ENCODE measurements at places on chromosomes 3 and 15.
A peak's percentile ranks its signal among the peaks of the same experiment; 100 is the strongest.

- no peak for DNase-seq
Measured at GRCh38 chr3:169062501-169062900, 601.0 kb downstream of the MECOM start.

DNA sequence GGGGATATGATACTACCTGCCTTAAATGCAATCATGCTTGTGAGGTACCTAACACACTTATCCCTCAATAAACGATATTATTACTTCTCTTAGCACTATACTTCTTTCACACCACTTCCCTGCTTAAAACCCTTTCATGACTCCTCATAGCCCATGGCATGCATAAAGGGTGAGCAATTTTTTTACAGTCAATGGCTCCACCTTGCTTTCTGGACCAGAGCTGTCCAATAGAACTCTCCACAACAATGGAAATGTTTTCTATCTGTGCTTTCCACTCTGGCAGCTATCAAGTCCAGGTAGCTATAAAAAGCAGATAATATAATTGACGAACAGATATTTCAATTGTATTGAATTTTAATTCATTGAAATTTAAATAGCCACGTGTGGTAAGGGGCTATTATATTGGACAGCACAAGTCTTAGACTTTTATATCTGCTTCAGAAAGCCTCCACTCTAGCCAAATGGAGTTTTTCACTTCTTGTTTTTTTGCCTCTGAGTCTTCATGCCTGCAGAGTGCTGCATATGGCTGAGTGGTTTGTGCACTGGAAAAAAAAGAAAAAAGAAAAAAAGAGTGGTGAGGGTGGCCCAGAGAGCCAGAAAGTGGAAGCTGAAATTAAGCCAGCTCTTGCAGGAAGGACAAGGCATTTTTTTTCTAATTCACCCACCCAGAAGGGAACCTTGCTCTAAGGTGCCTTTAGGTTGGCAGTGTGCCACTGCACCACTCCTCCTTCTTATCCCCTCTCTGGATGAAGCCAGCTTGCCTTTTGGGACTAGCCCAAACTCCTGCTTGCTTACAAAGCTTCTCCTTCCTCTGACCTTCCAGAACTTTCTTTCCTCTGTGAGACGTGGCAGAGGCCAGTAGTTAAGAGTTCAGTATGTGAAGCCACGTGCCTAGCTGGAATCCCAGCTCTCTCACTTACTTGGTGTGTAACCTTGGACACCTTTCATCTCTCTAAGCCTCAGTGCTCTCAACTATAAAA, 239.0 kb upstream of the LRTM1 start:
- no peak for DNase-seq

DNA sequence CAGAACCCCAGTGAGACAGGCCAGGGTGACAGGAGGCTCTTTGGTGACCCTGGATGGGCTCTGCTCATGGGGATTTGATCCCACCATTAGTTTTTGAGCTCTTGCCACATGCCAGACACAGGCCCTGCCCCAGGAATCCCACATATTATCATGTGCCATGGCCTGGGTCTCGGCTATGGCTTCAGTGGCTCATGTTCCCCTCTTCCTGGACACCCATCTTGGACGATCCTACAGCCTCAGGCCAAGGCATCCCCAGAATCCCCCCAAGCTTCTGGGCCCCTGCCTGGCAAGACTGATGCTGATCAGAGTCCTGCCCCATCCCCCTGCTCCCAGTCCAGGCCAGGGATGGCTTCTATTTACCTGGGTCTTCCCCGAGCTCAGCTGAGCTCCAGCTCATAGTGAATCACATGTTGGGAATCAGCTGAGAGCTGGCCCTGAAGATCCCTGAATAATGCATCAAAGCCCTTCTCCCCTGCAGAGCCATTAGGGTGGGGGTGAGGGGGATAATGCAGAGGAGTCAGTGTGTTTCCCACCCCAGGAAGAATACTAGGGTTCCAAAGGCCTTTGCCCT, 50.9 kb upstream of the CHRNB4 start:
- no peak for DNase-seq

DNA sequence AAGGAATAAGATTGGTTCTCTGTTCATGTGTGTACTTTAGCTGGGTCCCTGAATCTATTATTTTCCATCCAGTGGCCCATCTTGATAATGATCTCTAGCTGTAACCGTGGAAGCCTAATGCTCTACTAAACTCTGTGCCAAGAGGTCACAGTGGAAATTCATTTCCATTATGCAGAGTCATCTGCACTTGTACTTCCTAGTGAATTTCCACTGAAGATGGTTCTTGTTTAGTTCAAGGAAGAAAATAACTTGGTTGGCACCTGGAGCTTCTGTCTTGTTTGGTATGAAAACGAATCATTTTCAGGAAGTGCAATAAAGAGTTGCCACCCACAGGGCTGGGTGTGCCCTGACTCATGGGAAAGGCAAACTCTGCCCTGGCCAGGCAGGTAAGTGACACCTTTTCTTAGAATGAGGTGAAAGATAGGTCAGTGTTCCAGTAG, 10.3 kb downstream of the LPP start:
- no peak for DNase-seq

DNA sequence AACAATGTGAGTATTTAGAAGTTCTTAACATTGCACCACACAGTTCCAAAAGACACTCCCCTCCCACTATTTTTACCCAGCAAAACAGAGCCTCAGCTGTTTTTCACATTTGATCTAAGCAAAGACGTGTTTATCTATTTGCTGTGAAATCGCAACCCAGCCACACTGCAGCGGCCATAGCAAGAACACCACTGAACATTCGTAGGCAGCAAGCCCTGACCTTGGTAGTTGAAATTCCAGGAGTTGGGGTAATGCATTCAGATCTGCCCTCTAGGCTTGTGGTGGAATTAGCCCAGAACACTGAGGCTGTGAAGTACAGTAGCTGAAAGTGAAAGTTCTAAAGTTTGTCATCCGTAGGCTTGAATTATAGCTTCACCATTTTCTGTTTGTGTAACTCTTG, 17.1 kb upstream of the SLC24A5 start:
- no peak for DNase-seq

DNA sequence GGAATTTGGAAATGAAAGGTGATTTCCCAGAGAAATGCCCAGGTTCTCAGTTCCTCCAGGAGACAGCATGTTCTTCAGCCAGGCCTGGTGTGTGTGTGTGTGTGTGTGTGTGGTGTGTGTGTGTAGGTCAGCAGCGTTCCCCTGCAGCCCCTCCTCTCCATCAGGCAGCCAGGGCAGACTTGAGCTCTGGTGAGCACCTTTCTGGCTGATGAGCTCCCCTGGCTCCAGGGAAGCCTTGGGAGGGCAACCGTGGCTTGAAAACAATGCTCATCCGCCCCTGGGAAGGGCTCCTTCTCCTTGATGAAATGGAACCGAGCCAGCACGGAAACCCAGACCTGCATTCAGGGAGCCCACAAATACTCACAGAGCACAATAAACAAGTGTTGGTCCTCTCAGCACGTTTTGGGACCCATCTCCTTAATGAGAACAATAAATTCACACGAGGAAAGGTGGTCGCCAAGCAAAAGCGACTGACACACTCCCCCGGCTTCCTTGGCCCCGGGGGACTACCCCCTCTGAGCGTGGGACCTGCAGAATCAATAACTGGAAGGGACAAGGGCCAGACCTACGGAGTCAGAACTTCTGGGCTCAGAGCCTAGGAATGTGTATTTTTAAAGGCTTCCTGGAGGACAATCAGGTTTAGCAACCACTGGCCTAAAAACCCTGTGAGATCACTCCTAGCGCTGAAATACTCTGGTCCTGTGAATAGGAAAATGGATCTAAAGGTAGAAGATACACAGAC, 38.6 kb upstream of the HES1 start:
- no peak for DNase-seq

GRCh38 chr15:71782422-71783165, 27.8 kb upstream of the NR2E3 start:
- no peak for DNase-seq

GRCh38 chr3:42192334-42193200, 73.4 kb downstream of the CCK start:
- no peak for DNase-seq

DNA sequence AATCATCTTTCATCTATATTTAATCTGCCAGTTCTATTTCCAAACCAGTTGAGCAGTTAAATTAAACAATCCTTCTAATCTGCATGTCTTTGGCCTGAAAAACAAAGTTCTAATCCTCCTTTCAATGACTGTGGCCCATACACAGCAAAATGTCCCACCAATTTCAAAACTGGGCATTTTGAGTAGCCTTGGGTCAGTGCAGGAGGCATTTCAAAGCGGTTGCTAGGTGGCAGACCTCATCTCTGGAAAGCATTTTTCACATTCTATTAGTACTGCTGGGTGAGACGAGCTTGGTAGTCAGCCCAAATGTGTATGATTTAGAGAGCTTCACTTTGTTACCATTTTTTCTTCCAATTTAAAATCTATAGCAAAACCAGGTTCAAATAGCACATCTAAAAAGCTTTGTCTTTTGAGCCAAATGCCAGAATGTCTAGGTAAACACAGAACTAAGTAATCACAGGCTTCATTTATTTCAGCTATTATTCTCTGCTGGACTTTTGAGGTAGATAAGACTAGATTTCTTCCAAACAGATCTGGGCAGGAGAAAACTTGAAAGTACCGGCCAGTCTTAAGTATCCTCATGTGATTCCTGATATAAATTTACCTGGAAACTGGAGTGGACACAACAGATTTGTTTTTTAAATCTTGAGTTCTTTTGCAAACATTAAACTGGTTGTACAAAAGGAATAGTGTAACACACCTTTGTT, 8.9 kb upstream of the ARHGEF26 start:
- DNase-seq: no peak

- no peak for DNase-seq
Measured at GRCh38 chr3:62950210-62950609, 75.0 kb upstream of the CADPS start.

DNA sequence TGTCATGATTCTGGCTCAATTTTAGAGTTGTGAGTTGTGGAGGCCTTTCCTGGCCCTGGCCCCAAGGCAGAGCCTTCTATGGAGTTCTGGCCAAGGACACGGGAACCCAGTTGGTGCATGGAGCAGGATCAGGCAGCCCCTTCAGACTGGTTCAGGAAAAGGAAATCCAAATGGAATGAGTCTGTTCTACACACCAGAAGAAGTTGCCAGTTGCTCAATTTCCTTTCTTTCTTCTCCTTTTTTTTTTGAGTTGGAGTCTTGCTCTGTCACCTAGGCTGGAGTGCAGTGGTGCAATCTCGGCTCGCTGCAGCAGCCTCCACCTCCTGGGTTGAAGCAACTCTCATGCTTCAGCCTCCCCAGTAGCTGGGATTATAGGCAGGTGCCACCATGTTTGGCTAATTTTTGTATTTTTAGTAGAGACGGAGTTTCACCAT, 28.9 kb upstream of the BHLHE40 start:
- no peak for DNase-seq

DNA sequence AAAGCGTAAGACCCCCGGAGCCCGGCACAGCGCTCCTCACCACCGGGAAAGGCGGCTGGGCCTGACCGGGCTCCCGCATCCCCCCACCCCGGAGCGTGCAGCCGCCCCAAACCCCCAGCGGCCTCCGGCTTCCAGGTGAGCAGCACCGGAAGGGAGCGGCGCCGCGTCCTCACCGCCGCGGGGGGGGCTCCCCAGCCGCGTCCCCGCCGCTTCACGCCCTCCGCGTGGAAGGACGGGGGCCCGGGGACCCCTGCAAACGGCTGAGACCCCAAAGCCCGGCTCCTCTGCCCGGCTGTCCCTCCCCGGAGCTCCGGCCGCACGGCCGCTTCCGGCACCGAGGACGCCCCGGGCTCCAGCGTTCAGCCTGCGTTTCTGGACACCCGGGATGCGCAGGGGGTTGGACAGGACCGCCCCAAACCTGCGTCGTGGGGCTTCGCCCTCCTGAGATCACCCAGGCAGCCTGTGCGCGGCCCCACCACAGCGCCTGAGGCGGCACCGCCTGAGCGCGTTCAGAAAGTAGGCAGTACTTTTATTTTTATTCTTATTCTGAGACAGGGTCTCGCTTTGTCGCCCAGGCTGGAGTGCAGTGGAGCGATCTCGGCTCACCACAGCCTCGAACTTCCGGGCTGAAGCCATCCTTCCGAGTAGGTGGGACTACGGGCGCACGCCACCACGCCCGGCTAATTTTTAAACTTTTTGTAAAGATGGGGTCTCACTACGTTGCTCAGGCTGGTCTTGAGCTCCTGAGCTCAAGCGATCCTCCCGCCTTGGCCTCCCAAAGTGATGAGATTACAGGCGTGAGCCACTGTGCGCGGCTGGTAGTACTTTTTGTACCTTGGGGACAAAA, 51.6 kb upstream of the BLM start:
- DNase-seq: no peak

DNA sequence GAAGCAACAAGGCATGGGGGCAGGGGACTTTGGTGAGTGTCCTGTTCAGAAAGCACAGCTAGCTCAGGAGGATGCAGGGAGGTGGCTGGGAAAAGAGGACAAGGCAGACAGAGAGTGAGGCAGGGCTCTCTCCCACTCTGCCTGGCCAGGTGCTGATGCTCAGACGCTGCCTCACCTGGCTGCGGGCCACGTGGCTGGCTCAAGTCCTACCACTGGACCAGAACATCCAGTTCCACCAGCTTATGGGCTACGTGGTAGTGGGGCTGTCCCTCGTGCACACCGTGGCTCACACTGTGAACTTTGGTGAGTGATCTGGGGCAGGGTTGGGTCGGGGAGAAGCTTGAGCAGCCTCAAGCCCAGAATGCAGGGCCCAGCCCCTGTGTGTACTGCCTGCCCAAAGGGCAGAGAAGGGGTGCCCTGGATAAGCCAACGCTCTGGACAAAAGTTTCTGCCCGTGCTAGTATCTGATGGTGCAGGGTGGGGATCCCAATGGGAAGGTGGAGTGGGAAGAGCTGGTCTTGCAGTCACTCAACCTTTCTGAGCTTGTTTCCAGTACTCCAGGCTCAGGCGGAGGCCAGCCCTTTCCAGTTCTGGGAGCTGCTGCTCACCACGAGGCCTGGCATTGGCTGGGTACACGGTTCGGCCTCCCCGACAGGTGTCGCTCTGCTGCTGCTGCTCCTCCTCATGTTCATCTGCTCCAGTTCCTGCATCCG, 20.9 kb downstream of the NOX5 start:
- DNase-seq: peak; percentile 26

DNA sequence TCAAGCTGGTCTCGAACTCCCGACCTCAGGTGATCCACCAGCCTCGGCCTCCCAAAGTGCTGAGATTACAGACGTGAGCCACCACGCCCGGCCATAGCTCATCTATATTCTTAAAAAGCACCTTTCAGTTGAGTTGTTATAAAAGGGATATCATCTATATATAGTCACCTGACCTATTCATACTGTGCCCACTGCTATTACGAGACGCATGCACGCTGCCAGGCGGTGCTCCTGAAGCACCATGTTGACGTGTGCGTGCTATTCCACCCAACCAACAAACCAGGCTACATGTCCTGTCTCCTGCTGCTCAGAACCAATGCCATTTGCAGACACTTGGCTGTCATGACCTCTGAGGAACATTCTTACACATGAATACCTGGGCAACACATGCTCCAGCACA, 17.6 kb downstream of the CYFIP1 start:
- no peak for DNase-seq

DNA sequence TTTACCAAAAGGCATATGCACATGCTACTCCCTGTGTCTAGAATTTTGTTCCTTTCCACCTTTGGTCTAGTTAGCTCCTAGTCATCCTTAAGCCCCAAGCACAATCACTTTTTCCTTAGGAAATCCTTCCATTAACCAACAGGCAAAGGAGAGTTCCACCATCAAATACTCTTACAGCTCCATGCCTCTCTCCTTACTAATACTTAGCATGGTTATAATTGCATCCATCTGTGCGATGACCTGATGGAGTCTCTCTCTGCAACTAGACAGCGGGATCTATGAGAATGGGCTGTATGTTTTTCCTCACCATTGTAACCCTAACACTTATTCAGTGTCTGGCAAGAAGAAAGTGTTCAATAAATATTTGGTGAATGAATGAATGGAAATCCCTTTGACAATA, 69.3 kb upstream of the SMAD3 start:
- no peak for DNase-seq

Data from NCI-H1092 treated with DMSO at 0.1 percent for 48 hours (cell line).